ENCODE measurements at places on chromosomes 7 and 10.

DNA sequence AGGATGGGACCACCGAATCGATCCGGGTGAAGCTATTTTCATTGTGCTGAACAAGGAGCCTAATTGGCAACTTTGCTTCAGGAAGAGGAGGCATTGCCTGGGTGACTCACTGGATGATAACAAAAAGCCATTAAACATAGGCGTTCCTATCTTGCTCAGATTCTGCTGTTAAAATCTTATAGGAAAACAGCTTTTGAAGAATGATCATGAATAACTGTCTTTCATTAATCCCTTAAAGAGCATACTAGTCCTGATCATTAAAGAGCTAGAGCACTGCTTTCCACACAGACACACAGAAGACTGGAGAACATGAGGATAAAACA is 174.2 kb upstream of the IMMP2L start:
- DNase-seq, result no peak

DNA sequence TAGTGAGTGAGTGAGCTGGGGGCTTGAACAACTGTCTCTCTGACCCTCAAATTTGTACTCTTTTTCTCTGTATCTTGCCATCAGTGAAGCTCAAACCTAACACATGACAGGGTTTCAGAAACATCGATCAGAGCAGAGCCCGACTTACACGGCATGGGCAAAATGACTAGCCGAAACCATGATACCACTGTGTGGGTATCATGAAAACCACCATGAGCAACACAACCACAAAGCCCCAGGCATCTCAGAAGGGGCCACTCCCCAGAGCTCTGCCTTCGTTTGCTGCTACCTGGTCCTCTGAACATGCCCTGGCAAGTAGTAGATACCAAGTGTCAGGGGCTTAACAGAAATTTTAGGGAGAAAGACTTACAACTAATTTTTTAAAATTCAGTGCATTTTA is 308.5 kb downstream of the WDR11 start:
- no peak for DNase-seq

- no peak for DNase-seq
These were observed 404.2 kb downstream of the THSD7A start for GRCh38 chr7:11427686-11428273.

DNA sequence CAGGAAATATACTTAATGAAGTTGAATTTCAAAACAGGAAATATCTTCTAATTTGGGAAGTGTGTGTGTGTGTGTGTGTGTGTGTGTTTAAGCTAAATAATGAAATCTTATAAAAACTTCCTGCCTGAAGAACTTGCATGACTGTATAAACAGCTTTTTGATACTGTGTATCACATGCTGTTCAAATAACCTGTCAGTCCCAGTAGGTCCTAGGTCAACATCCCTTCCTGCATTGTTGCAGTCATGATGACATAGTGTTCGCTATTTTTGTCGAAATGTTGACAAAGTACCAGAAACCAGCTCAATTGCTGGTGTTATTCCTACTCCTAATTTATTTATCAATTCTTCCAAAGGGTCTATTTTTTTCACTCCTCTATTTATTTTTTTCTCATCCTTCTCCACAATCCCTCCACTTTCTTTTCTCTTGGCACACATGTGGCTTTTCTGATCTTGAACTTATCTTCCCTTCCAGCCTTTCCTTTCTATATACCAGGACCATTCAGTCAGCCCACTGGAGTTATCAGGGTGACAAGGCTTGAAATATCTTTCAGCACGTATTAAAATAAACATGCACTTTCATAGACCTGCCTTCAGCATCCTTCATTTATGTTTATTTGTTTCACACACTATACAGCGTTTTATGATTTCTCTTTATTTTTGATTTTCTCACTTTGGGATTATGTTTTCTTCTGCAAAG is 115.8 kb downstream of the PLXDC2 start:
- DNase-seq, result no peak

DNA sequence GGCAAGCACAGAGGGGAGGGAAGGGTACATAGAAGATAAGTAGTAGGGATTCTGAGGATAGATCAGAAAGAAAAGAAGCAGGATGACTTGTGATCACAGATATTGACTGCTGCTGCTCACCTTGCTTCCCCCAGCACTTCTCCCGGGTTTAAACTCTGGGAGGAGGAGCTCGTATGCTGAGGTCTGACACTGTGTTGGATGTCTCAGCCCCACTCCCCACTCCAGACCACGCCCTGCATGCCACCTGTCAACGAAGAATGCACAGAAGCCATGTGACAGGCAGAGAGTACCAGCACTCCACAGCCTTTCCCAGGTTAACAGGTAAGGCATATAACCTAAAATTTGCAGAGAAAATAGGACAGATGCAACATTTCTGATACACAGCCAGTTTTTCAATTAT is 388.9 kb downstream of the TNS3 start:
- DNase-seq, result no peak

DNA sequence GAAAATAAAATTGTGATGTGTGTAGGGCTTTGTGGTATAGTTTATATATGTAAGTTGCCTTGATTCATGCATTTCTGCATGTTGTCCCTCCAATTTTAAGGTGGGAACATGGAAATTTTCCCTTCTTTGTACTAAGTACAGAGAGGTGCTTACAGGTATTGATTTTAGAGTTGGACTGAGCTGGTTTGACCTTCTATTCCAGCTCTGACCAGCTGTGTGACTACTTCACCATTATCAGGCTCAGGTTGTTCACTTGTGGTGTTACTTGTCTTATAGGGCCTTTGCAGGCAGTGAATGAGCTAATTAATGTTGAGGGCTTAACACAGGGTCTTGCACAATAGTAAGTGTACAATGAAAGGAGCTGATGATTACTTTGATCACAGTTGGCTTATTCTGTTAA is 16.3 kb downstream of the ZNF804B start:
- no peak for DNase-seq

DNA sequence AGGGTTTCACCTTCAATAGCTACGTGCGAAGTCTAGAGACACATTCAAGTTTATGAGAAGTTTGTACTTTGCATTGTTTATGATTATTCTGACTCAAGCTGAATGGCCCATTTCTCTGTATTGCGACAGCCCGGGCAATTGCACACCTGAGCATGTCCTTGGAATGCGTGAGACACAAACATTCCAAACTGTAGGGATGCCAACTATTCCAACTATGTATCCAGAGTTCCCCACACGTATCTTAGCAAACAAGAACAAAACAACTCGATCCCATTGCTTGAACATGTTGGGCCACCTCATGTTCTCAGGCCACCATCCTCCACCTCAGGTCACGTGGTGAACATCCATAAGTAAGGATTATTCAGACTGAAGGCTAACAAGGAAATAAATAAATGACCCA is 51.4 kb upstream of the EGFR start:
- no peak for DNase-seq

DNA sequence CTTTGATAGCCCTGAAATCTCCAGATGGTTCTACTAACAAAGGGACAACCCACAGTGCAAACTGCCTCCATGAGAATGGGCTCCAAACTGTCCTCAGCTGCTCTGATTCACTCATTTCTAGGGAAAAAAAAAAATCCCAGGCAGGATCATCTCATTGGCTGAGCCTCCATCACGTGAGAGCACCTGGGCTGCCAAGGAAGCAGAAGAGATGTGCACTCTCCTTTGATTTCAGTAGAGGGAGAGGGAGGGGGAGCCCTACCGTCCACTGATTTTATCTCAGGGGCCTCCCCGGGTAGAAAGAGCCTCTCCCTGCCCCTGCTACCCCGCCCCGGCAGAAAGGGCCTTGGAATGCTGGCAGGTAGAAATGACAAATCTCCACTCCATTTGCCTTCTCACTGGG is 725.4 kb downstream of the PHTF2 start:
- DNase-seq, result no peak

- no peak for DNase-seq
These were observed 332.6 kb upstream of the ZNF32 start for GRCh38 chr10:43981232-43981631.

- DNase-seq, result no peak
These were observed 14.8 kb upstream of the WNT16 start for GRCh38 chr7:121313793-121314676.

GRCh38 chr7:2009541-2010001 is 223.2 kb downstream of the MAD1L1 start:
- DNase-seq, result peak; percentile 81

DNA sequence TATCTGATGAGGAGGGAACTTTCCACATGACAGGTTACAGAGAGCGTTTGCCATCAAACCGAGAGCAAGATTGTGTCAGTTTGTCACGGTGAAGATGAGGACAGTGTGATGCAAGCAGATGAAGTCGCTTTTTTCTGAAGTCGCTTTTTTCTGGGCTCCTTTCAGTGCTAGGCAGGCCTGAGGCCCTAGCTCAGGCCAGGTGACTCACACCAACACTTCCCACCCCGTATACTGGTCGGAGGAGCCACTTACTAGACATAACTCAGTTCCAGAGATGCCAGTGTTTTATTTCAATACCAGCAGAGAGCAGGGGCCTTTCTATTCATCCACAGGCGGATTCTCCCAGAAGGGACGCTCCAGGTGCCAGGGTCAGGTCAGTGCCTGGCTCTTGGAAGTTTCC is 58.9 kb downstream of the SFMBT2 start:
- DNase-seq, result no peak

GRCh38 chr7:139104091-139104450 is 5.4 kb downstream of the ZC3HAV1 start:
- no peak for DNase-seq

- DNase-seq, result no peak
These were observed 347.4 kb downstream of the RPS24 start for GRCh38 chr10:78381107-78381506.

DNA sequence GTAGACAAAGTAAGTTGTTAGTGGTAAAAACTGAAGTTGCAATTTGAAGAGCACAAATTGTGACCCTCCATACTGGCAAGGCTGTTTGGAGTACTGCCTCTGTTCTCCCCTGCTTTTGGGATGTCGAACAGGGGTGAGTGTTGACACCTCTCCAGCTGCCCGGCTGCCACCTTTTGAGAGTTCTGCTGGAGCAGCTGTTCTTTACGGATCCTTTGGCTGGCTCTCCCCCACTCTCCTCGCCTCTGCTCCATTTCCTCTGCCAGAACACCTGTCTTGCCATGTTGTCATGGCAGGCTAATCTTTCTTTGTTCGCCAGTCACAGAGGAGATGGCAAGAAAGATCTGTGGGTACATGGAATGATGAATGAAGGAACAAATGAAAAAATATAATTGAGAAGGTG is 34.9 kb downstream of the INSYN2A start:
- DNase-seq, result no peak

- DNase-seq, result no peak
These were observed 76.4 kb upstream of the CCNY start for GRCh38 chr10:35259769-35260397.

DNA sequence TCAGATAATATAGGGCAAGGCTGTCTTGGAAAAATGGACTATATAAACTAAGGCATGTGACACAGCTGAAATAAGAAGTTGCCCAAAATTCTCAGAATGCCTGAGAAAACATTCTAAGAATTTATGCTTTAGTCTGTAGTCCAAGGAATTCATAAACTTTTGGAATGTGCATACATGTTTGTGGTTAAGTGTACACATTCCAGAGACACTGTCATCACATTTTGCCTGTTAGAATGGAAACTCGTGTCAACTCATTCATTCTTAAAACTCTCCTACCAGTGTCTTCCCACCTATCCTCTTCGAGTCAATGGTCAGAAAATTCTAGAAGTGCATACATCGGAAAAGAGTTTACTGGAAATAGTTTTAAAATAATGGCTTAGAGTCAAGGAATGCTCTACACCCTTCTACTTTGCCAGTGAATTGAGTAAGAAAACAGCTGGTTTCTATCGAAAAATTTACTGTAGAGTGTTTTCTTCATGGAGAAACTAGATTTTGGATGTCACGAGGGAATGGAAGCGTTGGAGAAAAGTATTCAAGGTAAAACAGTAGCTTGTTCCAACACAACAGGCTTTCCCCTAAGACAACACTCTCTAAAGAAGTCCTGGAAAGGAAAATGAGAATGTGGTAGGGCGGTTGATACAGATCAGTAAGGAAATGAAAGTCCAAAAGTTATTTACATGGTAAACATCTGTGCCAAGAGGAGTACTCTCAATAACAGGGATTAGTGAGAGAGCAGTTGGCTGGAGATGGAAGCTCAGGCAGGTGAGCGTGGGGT is 1177.6 kb upstream of the C7orf33 start:
- DNase-seq, result no peak

GRCh38 chr7:22129166-22129565 is 183.5 kb upstream of the CDCA7L start:
- no peak for DNase-seq

- no peak for DNase-seq
These were observed 95.3 kb upstream of the ADO start for GRCh38 chr10:62709200-62709599.

- DNase-seq, result no peak
These were observed 224.3 kb upstream of the IGFBP3 start for GRCh38 chr7:46145412-46145811.

DNA sequence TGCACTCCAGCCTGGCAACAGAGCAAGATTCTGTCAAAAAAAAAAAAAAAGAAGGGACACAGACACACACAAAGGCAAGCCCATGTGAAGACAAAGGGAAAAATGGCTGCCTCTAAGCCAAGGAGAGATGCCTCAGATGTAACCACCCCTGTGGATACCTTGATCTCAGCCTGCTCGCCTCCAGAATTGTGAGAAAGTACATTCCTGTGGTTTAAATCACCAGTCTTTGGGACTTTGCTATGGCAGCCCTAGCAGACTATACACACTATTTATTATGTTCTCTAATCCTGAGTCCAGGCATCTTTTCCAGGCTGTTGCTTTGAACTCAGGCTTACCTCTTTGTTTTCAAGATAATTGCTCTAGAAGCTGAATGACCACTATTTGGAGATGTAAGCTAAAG is 494.3 kb downstream of the GALNT17 start:
- DNase-seq, result no peak

- no peak for DNase-seq
These were observed 81.9 kb upstream of the DYNC1I1 start for GRCh38 chr7:95690367-95690947.

GRCh38 chr7:96887426-96887825 is 117.9 kb upstream of the DLX6 start:
- DNase-seq, result no peak

DNA sequence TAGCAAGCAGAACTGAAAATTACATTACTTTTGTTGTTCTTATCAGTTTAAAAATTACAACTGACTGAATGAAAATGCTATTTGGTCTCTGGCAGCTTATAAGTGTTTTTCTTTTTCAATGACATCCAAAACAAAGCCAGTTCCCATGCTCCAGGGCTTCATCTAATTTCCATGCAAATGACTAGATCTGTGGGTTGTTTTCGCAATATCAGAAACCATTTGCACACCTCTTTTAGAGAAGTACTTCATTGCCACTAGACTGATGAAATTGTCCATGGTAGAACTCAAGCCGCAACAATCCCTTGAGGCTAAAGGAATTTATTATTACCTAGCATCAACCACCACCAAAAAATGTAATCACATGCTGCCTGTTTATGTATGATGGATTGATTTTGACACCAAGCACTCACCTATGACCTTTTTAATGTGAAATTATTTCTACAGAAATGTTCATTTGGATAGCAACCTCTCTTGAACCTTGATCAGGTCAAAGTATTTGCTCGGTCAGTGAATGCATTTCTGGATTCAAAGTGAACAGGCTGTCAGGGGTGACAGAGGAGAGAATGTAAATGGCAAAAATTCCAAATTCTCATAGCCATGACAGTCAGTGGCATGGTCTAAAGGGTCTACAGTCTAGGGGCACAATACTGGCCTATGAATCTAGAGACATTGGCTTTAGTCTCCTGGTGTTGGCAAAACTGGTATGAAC is 769.3 kb downstream of the SORCS1 start:
- DNase-seq, result no peak

- no peak for DNase-seq
These were observed 462.5 kb downstream of the PLXNA4 start for GRCh38 chr7:132113536-132114371.

GRCh38 chr10:103083266-103083976 is 109.7 kb downstream of the NT5C2 start:
- no peak for DNase-seq
